ENCODE measurements at places on chromosomes 12 and 14. TPM values are rescaled to one million over a fixed set of nuclear protein-coding genes. Genes with fewer than 3 reads are reported as not detected.

Gene PMEL
- total RNA-seq = 2.1 TPM

Gene TPPP2
- total RNA-seq = not detected

Gene OGFOD2
- 22.8 TPM for total RNA-seq

Gene SLC7A8
- not detected for total RNA-seq

Gene PLA2G1B
- total RNA-seq = not detected

Gene GALNT8
- total RNA-seq = not detected

Gene CIROP
- total RNA-seq = not detected

DNA sequence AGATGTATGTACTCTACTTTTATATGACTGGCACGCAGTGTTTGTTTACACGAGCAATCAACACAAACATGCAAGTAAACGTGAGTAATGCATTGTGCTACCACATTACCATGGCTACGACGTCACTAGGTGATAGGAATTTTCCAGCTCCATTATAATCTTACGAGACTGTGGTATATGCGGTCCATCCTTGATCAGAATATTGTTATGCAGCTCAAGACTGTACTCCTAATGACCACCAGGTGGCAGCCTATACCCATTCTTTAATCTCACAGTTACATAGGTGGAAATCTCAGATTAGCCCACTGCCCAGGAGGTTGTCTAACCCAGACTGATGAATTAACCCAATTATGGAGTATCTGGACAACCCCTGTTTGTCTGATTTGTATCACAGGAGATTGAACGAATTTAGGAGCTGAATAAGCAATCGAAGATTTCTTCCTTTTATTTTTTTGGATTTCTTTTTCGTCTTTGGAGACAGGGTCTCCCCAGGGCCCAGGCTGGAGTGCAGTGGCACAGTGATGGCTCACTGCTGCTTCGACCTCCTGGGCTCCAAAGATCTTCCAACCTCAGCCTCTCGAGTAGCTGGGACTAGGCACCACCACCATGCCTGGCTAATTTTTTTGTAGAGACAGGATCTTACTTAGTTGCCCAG lies 8.7 kb upstream of the TESPA1 start:
- no peak overlapping the region for H3K27ac ChIP-seq
- no peaks in the 10 kb centered on the region for H3K4me1 ChIP-seq
- H3K36me3 ChIP-seq = no peaks in the 10 kb centered on the region

DNA sequence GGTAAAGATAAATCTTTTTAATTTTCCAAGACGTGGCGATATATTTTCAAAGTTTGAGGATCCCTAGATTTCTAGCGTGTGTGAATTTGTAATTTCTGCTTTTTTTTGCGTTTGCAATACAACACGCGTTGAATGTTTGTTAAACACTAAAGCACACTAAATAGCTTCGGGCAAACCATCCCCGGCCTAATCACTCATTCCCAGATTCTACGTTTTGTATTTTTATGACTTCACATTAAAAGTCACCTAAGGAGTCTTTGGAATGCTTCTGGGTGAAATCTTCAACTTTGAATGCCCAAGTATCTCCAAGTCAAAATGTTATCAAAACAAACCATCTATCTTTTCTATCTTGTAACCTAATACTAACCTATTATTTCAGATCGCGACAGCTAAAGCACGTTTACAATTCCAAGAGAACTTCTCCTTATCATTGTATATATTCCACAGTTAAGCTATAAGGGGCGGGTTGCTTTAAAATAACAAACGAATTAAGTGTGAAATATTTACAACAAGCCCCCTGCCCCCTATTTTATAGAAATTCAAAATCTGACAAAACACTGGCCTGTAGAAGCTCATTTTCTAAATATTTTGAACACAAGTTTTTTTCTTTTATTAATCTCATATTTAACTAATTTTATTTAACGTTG lies 1.1 kb downstream of the ALX1 start:
- peak overlapping the region; percentile 91 for H3K4me3 ChIP-seq
- DNase-seq = no peak
- no peaks in the 10 kb centered on the region for H3K27me3 ChIP-seq

DNA sequence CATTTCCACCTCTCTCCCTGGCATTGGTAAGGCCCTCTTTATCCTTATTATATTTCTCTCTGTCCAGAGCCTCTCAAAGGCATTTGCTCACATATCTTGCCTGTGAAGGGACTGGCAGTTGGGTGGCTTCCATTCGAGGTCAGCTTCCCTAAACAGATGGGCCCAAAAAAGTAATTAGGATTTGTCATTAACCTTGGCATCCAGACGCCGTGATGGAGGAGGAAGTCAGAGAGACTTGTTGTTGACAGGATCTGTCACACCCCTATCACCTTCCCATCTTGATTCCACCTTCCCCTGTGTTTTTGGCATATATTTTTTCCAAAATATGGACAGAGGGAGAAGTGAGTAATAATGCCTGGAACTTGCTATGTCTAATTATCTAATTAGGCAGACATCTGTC lies 54.0 kb upstream of the OAS1 start:
- no peak for DNase-seq
- no peak overlapping the region for H3K4me3 ChIP-seq
- H3K36me3 ChIP-seq = no peaks in the 10 kb centered on the region
- H3K4me1 ChIP-seq = peaks cover 32% of the 10 kb centered on the region
- H3K27ac ChIP-seq = no peak overlapping the region

GRCh38 chr12:108390495-108391203 lies 51.5 kb upstream of the CMKLR1 start:
- H3K4me1 ChIP-seq = no peaks in the 10 kb centered on the region
- no peaks in the 10 kb centered on the region for H3K36me3 ChIP-seq
- no peak overlapping the region for H3K4me3 ChIP-seq
- H3K27ac ChIP-seq = no peak overlapping the region
- DNase-seq = no peak
- H3K27me3 ChIP-seq = peaks cover 42% of the 10 kb centered on the region

GRCh38 chr12:112489456-112489855 lies 70.7 kb downstream of the PTPN11 start:
- H3K27ac ChIP-seq = no peak overlapping the region
- DNase-seq = no peak
- no peak overlapping the region for H3K4me3 ChIP-seq
- H3K27me3 ChIP-seq = no peaks in the 10 kb centered on the region
- no peaks in the 10 kb centered on the region for H3K4me1 ChIP-seq

GRCh38 chr14:92382677-92383076 lies 59.7 kb downstream of the SLC24A4 start:
- H3K27me3 ChIP-seq = peaks cover 60% of the 10 kb centered on the region
- H3K27ac ChIP-seq = no peak overlapping the region
- no peak overlapping the region for H3K4me3 ChIP-seq
- DNase-seq = peak; percentile 16
- H3K36me3 ChIP-seq = no peaks in the 10 kb centered on the region
- no peaks in the 10 kb centered on the region for H3K4me1 ChIP-seq

GRCh38 chr14:51039252-51039651 lies 55.7 kb downstream of the TRIM9 start:
- H3K27me3 ChIP-seq = no peaks in the 10 kb centered on the region
- no peak overlapping the region for H3K4me3 ChIP-seq
- no peaks in the 10 kb centered on the region for H3K36me3 ChIP-seq
- H3K27ac ChIP-seq = no peak overlapping the region

- no peak overlapping the region for H3K27ac ChIP-seq
- no peaks in the 10 kb centered on the region for H3K36me3 ChIP-seq
- H3K4me1 ChIP-seq = no peaks in the 10 kb centered on the region
- DNase-seq = no peak
- H3K27me3 ChIP-seq = no peaks in the 10 kb centered on the region
- no peak overlapping the region for H3K4me3 ChIP-seq
These were observed 480.2 kb upstream of the PRICKLE1 start for GRCh38 chr12:43069768-43070221.

GRCh38 chr12:1533205-1533601 lies 61.2 kb downstream of the FBXL14 start:
- H3K27ac ChIP-seq = no peak overlapping the region
- no peaks in the 10 kb centered on the region for H3K36me3 ChIP-seq
- H3K4me3 ChIP-seq = no peak overlapping the region
- H3K4me1 ChIP-seq = peaks cover 12% of the 10 kb centered on the region
- DNase-seq = no peak

- DNase-seq = peak; percentile 55
- H3K27me3 ChIP-seq = no peaks in the 10 kb centered on the region
- no peak overlapping the region for H3K4me3 ChIP-seq
- peaks cover 7% of the 10 kb centered on the region for H3K36me3 ChIP-seq
These were observed 10.9 kb upstream of the LGMN start for GRCh38 chr14:92759300-92759678.

GRCh38 chr14:62117010-62117750 lies 355.0 kb downstream of the SNAPC1 start:
- H3K27ac ChIP-seq = no peak overlapping the region
- H3K4me1 ChIP-seq = no peaks in the 10 kb centered on the region
- DNase-seq = peak; percentile 69
- H3K36me3 ChIP-seq = no peaks in the 10 kb centered on the region
- H3K27me3 ChIP-seq = no peaks in the 10 kb centered on the region

DNA sequence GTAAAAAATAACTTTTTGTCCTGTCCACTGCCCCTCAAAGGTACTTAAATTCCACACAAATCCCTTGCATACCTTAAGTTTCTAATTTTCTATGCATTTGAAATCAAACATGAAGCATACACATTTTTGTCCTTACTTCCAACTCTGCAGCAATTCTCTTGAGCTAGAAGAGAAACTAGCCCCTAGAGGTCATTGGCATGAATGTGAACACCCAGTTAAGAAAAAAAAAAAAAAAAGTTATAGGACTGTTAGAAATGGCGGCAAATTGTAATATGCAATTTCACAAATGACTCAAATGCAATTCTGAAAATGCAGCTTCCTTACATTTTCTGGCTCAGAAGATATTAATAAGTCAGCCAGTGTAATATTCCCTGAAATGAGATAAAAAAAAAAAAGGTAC lies 4.6 kb upstream of the ESR2 start:
- no peaks in the 10 kb centered on the region for H3K27me3 ChIP-seq
- no peak overlapping the region for H3K27ac ChIP-seq
- no peaks in the 10 kb centered on the region for H3K4me1 ChIP-seq
- H3K36me3 ChIP-seq = peaks cover 5% of the 10 kb centered on the region
- no peak for DNase-seq
- H3K4me3 ChIP-seq = no peak overlapping the region

- peaks cover 58% of the 10 kb centered on the region for H3K4me1 ChIP-seq
- peaks cover 8% of the 10 kb centered on the region for H3K36me3 ChIP-seq
- H3K27ac ChIP-seq = peak overlapping the region; percentile 79
- H3K27me3 ChIP-seq = no peaks in the 10 kb centered on the region
- no peak overlapping the region for H3K4me3 ChIP-seq
These were observed 241.0 kb upstream of the ATP2B1 start for GRCh38 chr12:89949457-89950195.

GRCh38 chr14:93962701-93963601 lies 13.4 kb downstream of the ASB2 start:
- no peak for DNase-seq
- no peak overlapping the region for H3K4me3 ChIP-seq
- peaks cover 75% of the 10 kb centered on the region for H3K4me1 ChIP-seq
- H3K36me3 ChIP-seq = peaks cover 22% of the 10 kb centered on the region
- no peaks in the 10 kb centered on the region for H3K27me3 ChIP-seq

GRCh38 chr12:32918890-32919801 lies 22.6 kb upstream of the PKP2 start:
- no peak for DNase-seq
- peak overlapping the region; percentile 94 for H3K27ac ChIP-seq
- no peaks in the 10 kb centered on the region for H3K27me3 ChIP-seq
- peak overlapping the region; percentile 25 for H3K4me3 ChIP-seq
- peaks cover 34% of the 10 kb centered on the region for H3K4me1 ChIP-seq

- DNase-seq = no peak
- H3K4me1 ChIP-seq = no peaks in the 10 kb centered on the region
- no peak overlapping the region for H3K27ac ChIP-seq
- peaks cover 30% of the 10 kb centered on the region for H3K36me3 ChIP-seq
These were observed 18.2 kb downstream of the CINP start for GRCh38 chr14:102344485-102344884.

DNA sequence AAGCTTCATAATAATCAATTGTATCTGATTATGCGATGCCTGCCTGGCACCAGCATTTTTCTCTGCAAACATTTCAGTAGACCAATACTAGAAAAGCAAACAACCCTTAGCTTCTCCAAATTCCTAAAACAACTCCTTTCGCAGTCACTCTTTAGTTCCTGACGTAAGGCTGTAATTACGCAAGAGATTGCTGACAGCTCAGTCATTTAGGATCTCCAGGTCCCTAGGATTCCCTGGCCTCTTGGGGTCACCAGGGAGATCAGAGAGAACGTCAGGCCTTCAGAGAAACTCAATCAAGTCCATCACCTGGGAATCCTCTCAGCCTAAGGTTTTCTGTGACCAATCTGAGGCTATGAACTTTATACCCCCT lies 390.6 kb downstream of the PAWR start:
- H3K4me3 ChIP-seq = no peak overlapping the region
- peak; percentile 10 for DNase-seq
- no peaks in the 10 kb centered on the region for H3K36me3 ChIP-seq
- no peaks in the 10 kb centered on the region for H3K27me3 ChIP-seq
- H3K27ac ChIP-seq = no peak overlapping the region

DNA sequence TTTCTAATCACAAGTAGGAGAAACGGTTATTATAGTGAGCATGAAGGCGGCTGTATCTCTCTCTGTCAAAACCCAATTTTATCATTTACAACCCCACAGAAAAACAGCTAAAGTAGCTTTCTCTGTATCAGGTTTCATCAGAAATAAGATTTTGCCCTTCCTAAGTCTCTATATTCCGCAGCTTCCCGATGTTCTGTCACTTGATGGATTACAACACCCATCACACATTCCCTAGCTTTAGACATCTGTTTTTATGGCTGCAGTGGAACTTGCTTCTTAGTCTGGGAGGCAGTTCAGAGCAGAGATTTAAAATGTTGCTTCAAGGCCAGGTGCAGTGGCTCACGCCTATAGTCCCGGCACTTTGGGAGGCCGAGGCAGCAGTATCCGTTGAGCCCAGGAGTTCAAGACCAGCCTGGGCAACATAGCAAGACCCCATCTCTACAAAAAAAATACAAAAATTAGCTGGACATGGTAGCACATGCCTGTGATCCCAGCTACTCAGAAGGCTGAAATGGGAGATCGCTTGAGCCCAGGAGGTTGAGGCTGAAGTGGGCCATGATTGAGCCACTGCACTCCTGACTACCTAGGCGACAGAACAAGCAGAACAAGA lies 27.6 kb upstream of the FOXN3 start:
- no peak overlapping the region for H3K4me3 ChIP-seq
- DNase-seq = no peak
- H3K36me3 ChIP-seq = no peaks in the 10 kb centered on the region
- H3K27ac ChIP-seq = no peak overlapping the region
- no peaks in the 10 kb centered on the region for H3K4me1 ChIP-seq

- peaks cover 24% of the 10 kb centered on the region for H3K4me1 ChIP-seq
- H3K36me3 ChIP-seq = no peaks in the 10 kb centered on the region
- no peak for DNase-seq
- no peak overlapping the region for H3K4me3 ChIP-seq
- no peaks in the 10 kb centered on the region for H3K27me3 ChIP-seq
These were observed 22.2 kb upstream of the MDM2 start for GRCh38 chr12:68785823-68786222.

DNA sequence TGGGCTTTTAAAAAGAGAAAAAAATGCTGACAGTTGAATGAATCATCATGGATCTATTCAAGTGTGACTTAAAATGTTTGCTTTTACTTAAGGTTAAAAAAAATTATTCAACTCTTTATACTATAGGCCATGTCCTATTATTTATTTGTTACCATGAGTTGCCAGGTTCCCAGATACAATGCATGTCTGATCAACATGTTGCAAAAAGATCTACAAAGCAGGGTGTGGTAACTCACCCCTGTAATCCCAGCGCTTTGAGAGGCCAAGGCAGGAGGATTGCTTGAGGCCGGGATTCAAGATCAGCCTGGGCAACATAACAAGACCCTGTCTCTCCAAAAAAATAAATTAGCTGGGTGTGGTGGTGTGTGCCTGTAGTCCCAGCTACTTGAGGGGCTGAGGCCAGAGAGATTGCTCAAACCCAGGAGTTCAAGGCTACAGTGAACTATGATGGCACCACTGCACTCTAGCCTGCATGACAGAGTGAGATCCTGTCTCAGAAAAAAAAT lies 460.8 kb downstream of the BCAT1 start:
- H3K4me3 ChIP-seq = no peak overlapping the region
- DNase-seq = no peak
- H3K36me3 ChIP-seq = no peaks in the 10 kb centered on the region
- H3K27ac ChIP-seq = no peak overlapping the region
- H3K4me1 ChIP-seq = no peaks in the 10 kb centered on the region
- no peaks in the 10 kb centered on the region for H3K27me3 ChIP-seq
